ENCODE measurements at places on chromosomes 13 and 19. TPM values are rescaled to one million over a fixed set of nuclear protein-coding genes. Genes with fewer than 3 reads are reported as not detected.

SLC10A2 gene
- not detected for total RNA-seq

PNPLA6 gene
- total RNA-seq = 57.9 TPM

ZNF790 gene
- total RNA-seq = 5.1 TPM

IL4I1 gene
- total RNA-seq = 0.13 TPM

SCN1B gene
- 4.5 TPM for total RNA-seq

C13orf42 gene
- not detected for total RNA-seq

IGFLR1 gene
- total RNA-seq = 30.8 TPM

ZNF837 gene
- 2.9 TPM for total RNA-seq

KLK1 gene
- total RNA-seq = 0.75 TPM

CNOT3 gene
- 19.0 TPM for total RNA-seq

ATP4A gene
- not detected for total RNA-seq

ZNF442 gene
- total RNA-seq = 2.6 TPM

TIMM13 gene
- total RNA-seq = 63.9 TPM

PRR12 gene
- 10.5 TPM for total RNA-seq

KXD1 gene
- total RNA-seq = 30.4 TPM

CASP14 gene
- not detected for total RNA-seq

WDFY2 gene
- total RNA-seq = 6.2 TPM

SCGB2B2 gene
- 1.1 TPM for total RNA-seq

BST2 gene
- total RNA-seq = 103 TPM

EPS8L1 gene
- total RNA-seq = 0.53 TPM

SYCN gene
- total RNA-seq = 1.6 TPM

C19orf47 gene
- 6.7 TPM for total RNA-seq

RDH8 gene
- total RNA-seq = not detected

FPR2 gene
- total RNA-seq = 0.73 TPM

TCF3 gene
- total RNA-seq = 14.2 TPM

PAN3 gene
- total RNA-seq = 8.0 TPM

ONECUT3 gene
- total RNA-seq = 0.03 TPM

PABPC3 gene
- 0.10 TPM for total RNA-seq

CD33 gene
- total RNA-seq = 3.4 TPM

SIGLEC11 gene
- 1.3 TPM for total RNA-seq

ALOX5AP gene
- total RNA-seq = 1.5 TPM

SUGP1 gene
- total RNA-seq = 28.6 TPM

DMRTC2 gene
- not detected for total RNA-seq

RNF113B gene
- not detected for total RNA-seq

PSG2 gene
- total RNA-seq = not detected

KCNK6 gene
- 1.4 TPM for total RNA-seq

SMIM44 gene
- not detected for total RNA-seq

WIZ gene
- 18.7 TPM for total RNA-seq

IZUMO4 gene
- 5.2 TPM for total RNA-seq

CDC42EP5 gene
- total RNA-seq = 2.4 TPM

MYBPC2 gene
- total RNA-seq = not detected

WDR88 gene
- total RNA-seq = not detected

FLT1 gene
- total RNA-seq = 12.6 TPM

NLRP11 gene
- total RNA-seq = 0.30 TPM

ZNF729 gene
- total RNA-seq = not detected

SPRED3 gene
- total RNA-seq = 0.30 TPM

CEACAM4 gene
- total RNA-seq = 0.25 TPM

ADGRL1 gene
- total RNA-seq = 1.3 TPM

ADAMTS10 gene
- total RNA-seq = 12.0 TPM

CGB7 gene
- not detected for total RNA-seq

DAPK3 gene
- 20.4 TPM for total RNA-seq

KLF2 gene
- 8.5 TPM for total RNA-seq

CEACAM20 gene
- total RNA-seq = not detected

TNFSF9 gene
- total RNA-seq = 0.13 TPM

Data from left lobe of liver (tissue), 2 donors.